ENCODE measurements at places on chromosomes 13 and 19.

GRCh38 chr13:113009743-113010509 is 40.9 kb downstream of the MCF2L start:
- DNase-seq, result no peak

- no peak for DNase-seq
Measured at GRCh38 chr19:31962561-31962996, 382.8 kb upstream of the ZNF507 start.

DNA sequence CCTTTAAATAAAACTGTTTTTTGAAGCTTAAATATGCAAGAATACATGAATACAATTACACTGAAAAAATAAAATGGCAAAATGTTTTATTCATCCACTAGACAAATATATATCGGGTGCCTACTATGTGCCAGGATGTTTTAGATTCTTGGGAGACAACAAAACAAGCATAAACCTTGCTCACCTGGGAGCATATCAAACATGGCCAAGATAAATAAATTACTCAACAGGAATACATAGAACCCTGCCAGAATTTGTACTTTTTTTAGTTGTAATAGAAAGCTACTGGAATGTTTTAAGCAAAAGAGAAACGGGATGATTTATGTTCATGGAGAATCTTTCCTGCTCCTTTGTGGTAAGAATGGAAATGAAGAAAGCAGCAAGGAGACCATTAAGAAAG is 2358.5 kb upstream of the PCDH20 start:
- no peak for DNase-seq

GRCh38 chr13:113915012-113915763 is 51.3 kb upstream of the GAS6 start:
- DNase-seq, result no peak

- no peak for DNase-seq
Measured at GRCh38 chr19:5681391-5682106, 722 bp downstream of the HSD11B1L start.

GRCh38 chr19:12090807-12091206 is 26.3 kb downstream of the ZNF844 start:
- peak; percentile 55 for DNase-seq

DNA sequence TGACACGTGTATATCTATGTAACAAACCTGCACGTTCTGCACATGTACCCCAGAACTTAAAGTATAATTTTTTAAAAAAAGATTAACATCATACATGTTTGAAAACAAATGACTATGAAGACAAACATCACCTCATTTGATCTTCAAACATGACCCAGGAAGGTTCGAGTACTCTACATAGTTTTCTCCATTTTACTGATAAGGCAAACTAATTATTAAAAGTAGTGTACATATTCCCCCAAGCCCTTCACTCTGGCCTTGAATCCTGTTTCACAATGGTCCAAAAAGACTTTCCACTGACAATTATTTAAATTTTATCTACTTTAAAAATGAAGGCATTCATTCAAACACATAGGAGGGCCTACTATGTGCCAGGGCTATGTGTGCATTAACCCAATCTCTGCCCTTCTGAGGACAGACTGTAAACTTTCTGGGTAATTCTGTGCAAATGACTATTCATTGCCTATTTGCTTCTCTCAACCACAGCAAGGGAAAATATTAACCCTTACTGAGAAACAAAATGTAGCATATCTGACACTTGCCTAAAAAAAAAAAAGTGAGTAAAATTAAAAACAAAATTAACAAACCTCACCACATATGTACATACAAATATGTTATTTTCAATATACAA is 22.1 kb downstream of the ATP7B start:
- DNase-seq, result no peak

GRCh38 chr13:40151673-40152072 is 496.2 kb downstream of the COG6 start:
- no peak for DNase-seq
